ENCODE measurements at places on chromosomes 6 and 20. TPM values are rescaled to one million over a fixed set of nuclear protein-coding genes. Genes with fewer than 3 reads are reported as not detected.

- H3K4me1 ChIP-seq: no peaks in the 10 kb centered on the region
- no peaks in the 10 kb centered on the region for H3K27me3 ChIP-seq
- H3K27ac ChIP-seq: no peak overlapping the region
- H3K36me3 ChIP-seq: peaks cover 9% of the 10 kb centered on the region
- H3K4me3 ChIP-seq: no peak overlapping the region
These were observed 218.8 kb downstream of the ESR1 start for GRCh38 chr6:152026291-152026690.

DNA sequence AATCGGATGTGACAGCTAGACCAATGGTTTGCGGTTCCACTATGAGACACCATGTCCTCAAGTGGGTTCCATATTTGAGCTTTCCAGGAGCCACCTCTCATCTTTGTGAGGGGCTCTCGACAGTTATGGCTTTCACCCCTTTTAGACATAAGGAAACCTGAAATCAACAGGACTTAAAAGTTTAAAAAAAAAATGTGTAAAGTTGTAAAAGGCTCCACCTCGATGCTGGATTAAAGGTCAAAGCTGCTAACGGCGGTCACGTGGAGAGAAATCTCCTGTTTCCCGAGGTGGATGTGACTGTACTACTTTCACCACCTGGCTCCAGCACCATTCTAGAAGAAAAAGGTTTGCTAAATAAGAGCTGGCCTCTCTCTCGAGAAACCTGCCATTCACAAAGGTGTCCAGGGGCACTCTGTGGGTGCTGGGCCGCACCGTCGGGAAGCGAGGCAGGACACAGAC lies 542 bp downstream of the ATP5F1E start:
- H3K36me3 ChIP-seq: peaks cover 73% of the 10 kb centered on the region
- peak overlapping the region; percentile 95 for H3K4me3 ChIP-seq
- peaks cover 58% of the 10 kb centered on the region for H3K4me1 ChIP-seq

EGFL8 gene
- 4.9 TPM for total RNA-seq

HLA-DMB gene
- 142 TPM for total RNA-seq

ZC2HC1B gene
- not detected for total RNA-seq

DNA sequence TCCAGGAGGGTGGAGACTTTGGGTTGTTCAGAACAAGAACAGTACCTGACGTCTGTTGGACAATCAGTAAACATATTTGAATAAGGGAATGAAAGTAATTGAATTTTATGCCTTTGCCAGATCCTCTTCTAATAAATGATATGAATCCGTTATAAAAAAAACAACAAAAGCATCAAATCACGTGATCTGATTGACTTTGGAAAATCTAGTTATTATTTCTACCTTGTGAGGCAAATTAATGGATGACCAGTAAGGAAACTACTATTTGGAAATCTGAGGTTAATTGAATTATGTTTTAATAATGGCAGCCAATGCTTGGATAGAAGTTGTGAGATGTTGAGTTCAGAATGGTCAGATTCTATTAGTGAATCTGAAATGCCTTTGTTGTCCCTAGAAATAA lies 399.5 kb downstream of the TFAP2B start:
- no peak overlapping the region for H3K27ac ChIP-seq
- H3K36me3 ChIP-seq: no peaks in the 10 kb centered on the region
- H3K4me3 ChIP-seq: no peak overlapping the region
- no peaks in the 10 kb centered on the region for H3K27me3 ChIP-seq
- no peak for DNase-seq

Measured in Karpas-422 (cell line).